ENCODE measurements at places on chromosomes 12 and 14.

DNA sequence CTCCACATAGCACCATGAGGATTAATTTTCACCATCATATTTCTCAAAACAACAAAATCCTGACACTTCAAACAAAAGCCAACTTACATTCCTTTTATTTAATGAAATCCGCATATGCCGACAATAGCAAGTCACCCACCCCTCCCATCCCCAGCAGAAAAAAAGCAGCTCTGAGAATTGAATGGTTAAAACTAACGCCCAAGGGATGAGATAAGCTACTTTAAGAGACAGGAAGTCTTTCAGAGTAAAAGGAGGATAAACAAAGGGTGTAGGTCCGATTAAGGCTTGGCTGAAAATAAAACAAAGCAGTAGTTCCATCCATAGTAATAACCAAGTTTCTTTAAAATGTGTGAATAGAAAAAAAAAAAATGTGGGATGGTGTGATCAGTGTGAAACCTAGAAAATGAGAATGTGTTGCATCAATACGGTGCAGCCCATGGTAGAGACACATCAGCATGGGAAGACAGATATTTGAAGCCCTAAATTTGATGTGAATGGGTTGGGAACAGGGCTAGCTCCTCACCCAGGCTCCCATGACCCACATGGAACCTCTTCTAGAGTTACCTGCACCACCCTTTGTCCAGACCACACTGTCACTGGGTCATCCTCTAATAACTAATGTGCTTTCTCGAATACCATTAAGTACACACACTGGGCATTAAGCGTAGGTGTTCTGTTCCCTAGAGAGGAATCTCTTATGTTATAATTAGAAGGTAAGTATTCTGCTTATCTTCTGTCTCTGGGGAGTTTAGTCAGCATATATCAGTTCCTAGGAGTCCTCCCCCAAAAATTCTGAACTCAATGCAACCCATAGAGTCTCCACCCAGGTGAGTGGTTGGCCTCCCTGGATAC, 31.7 kb downstream of the RTRAF start:
- DNase-seq, result no peak

GRCh38 chr12:125512541-125513298, 447.5 kb downstream of the AACS start:
- no peak for DNase-seq

DNA sequence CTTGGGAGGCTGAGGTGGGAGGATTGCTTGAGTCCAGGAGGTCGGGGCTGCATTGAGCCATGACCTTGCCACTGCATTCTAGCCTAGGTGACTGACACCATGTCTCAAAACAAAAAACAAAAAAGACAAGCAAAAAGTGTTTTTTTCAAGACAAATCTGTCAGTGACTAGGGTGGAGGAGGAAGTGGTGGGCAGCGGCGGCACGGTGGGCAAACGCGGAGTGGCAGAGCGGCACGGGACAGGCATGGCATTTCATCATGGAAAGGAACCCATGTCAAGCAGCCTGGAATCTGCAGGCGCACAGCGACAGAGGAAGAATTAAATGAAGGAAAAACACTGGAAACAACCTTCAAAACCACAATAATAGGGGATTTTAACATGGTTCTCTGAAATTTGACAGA, 4.0 kb upstream of the BTBD6 start:
- DNase-seq, result no peak

DNA sequence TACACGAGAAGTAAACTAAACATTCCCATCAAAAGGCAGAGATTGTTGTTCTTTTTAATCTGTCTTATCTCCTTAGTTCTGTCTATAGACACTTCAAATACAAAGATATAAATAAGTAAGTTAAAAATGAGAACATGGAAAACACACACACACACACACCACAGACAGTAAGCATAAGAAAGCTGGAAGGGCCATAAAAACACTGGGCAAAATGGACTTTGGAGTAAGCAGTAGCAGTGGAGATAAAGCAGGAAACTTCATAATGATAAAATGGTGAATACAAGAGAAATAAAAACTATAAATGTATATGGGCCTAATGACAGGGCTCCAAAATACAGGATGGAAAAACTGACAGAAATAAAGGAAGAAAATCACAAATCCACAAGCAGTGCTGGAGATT, 32.6 kb downstream of the KICS2 start:
- DNase-seq, result no peak

DNA sequence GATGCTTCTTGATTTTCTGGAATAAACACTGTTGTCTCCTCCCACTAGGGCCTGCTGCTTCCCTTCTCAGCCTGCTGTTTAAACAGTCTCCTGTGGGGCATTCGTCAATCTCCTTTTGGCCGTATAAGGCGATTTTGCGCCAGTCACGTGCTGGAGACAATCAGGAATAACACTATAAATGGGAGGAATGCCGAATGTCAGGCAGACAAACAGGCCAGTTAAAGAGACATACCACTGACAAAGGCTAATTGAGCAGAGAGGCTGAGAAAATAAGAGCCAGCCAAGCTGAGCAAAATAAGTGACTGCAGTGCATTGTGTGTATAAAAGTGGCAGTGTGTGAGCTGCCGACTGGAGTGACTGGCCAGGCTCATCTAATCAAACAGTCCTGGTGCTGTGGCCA, 23.3 kb downstream of the DMAC2L start:
- no peak for DNase-seq

GRCh38 chr12:51195841-51196240, 22.0 kb downstream of the POU6F1 start:
- no peak for DNase-seq

- no peak for DNase-seq
Measured at GRCh38 chr12:33988913-33989312, 33.4 kb upstream of the ALG10 start.

- no peak for DNase-seq
Measured at GRCh38 chr12:116053479-116054200, 223.9 kb downstream of the MED13L start.

DNA sequence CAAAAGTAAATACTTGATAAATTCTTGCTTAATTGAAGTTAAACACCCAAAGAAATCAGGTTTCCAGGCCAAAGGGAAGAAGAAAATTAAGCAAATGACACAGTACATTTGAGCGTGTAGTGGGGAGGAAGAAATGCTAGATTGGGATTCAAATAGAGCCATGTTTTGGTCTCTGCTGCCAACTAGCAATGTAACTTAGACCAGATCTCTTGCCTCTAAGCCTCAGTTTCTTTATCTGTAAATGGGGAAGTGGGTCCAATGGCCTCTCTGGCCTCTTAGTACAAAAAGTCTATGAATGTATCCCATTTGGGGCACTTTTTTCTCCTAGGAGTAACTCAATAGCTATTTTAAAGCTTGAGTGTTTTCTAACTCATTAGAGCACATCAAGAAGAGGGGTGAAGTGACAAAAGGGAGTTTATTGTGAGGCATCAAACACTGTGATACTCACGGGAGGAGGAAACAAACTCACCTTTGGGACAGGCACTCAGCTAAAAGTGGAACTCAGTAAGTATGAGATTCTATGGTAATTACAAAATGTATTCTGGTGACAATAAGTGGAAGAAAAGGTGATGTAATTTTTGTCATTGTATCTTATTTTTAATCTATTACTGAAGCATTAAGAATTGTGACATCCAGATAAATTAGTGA, 55.8 kb downstream of the DAD1 start:
- no peak for DNase-seq

DNA sequence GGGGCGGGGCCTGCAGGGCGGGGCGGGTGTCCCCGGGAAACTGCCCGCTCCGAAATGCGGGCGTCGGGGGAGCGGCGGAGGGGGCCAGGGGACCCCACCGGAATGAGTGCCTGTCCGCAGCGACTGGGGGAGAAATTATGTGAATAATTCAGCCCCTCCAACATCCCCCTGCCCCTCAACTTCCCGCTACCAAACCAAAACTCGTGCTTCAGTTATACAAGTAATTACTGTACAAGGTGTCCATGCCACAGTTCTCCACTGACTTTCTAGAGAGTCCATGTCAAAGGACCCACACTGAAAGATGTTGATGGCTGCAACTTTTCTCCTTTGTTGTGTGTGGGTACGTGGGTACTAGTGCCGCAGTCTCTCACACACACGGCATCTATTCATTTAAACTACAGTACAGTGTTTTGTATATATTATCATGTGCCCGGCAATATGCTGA, 414 bp upstream of the CDK17 start:
- no peak for DNase-seq

DNA sequence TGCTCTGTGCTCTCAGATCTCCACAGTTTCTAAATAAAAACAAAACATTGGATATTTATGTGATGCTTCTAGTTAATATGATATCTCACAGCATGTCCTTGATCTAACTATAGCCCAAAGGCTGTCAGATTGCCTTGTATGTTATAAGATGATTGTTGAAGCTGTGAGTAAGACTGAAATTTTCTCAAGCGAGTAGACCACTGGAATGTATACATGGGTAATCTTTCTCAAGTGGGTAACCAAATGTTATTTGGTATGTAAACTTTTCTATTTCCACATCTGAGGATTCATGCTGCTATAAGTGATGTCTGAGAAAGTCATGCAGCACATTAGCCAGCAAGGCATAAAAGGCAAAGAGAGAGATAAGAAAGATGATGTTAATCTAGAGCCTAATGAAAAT, 886.7 kb downstream of the NRXN3 start:
- DNase-seq, result no peak

GRCh38 chr12:3155702-3156370, 78.7 kb downstream of the TSPAN9 start:
- no peak for DNase-seq

- no peak for DNase-seq
Measured at GRCh38 chr14:50213795-50214194, 17.6 kb downstream of the SOS2 start.
